Hematopoietic multipotent progenitor cell treated with erythropoietin and hydrocortisone succinate and interleukin-3 and kit ligand, for 15 days (in vitro differentiated cells): ENCODE measurements at places on chromosomes 4 and X.
A peak's percentile ranks its signal among the peaks of the same experiment; 100 is the strongest.

- DNase-seq = no peak
These were observed 1264.7 kb downstream of the PCDH7 start for GRCh38 chr4:31984872-31985271.

- no peak for DNase-seq
These were observed 111.0 kb downstream of the DHX15 start for GRCh38 chr4:24473309-24473721.

GRCh38 chr4:140777386-140777785 lies 21.2 kb upstream of the TBC1D9 start:
- no peak for DNase-seq

GRCh38 chr4:118290951-118291350 lies 61.9 kb downstream of the PRSS12 start:
- no peak for DNase-seq

DNA sequence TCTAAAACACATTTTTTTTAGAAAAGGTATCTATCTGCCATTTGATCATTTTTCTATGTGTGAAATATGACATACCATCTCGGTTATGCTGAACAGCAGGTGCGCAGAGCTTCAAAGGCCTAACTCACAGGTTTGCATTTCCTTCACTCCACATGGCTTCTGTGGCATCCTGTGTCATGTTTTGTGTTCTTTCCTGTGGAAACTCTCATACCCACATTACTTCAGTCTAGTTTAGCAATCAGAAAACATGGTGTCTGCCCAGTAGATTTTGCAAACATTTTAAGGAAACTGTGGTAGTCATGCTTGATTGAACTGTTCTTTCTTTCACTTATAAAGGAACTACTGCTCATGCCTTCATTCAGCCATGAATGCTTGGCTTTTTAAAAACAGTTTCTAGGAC lies 11.3 kb upstream of the ARAP2 start:
- DNase-seq = no peak

- no peak for DNase-seq
These were observed 15.8 kb upstream of the GYPE start for GRCh38 chr4:143921181-143921580.

DNA sequence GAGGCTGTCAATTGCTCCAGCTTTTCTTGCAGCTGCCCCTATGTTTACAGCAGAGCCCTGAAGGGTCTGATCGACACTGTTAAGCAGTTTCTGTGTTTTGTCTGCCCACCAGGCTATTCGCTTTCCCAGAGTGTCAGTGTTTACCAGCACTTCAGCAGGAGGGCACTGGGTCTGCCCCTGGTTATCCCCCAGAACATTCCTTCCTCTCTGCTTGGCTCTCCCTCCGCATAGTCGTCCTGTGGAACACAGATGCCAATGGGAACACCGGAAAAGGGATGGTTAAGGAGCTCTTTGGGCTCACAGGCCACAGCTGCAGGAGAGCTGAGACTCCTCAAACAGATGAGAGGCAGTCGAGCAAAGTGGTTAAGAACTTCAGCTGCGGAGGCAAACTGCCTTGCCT lies 71.3 kb upstream of the FBXW7 start:
- DNase-seq = no peak

DNA sequence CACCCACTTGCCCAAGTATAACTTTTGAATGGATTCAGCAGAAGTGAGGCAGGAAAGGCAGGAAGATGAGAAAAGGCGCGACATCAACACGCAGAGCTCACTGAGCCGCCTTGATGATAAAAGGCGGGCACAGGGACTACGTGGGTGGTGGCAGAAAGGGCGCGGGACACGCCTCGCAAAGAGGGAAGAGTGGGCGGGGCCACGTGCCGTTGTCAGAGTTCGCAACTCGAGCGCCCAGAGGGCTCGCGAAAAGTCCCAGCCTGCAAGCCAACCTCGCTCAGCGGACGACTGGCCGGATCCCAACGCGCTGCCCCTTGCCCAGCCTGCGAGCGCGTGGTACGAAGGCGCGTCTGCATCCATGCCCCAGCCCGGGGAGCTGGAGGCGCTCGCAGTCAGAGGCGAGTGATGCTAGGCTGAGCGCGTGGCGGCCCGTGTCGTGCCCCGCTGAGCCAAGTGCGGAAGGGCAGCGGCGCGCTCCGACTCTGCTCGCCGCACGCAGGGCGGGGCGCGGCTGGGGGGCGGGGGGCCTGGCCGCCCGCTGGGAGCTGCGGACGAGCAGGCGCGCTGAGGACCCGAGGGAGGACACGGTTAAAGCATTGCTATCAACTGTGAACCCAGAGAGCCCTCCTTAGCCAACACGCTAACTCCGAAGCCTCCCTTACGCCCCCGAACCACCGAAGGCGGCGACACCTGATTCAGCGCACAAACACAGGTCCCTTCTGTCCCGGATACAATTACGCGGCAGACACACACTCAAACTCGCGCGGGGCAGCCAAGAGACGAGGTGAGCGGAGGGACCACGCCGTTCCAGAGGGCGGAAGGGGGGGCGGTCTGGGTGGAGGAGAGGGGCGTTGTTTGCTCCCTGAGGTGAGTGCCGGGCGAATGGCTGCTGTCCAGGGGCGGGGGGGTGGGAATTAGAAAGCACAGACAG lies at the start of gene UGT8:
Gene UGT8 (plus strand): TSS at position 617 of the 931 bp plus-strand sequence. CDS start 24,074 bp downstream, outside the sequence.
- no peak for DNase-seq

DNA sequence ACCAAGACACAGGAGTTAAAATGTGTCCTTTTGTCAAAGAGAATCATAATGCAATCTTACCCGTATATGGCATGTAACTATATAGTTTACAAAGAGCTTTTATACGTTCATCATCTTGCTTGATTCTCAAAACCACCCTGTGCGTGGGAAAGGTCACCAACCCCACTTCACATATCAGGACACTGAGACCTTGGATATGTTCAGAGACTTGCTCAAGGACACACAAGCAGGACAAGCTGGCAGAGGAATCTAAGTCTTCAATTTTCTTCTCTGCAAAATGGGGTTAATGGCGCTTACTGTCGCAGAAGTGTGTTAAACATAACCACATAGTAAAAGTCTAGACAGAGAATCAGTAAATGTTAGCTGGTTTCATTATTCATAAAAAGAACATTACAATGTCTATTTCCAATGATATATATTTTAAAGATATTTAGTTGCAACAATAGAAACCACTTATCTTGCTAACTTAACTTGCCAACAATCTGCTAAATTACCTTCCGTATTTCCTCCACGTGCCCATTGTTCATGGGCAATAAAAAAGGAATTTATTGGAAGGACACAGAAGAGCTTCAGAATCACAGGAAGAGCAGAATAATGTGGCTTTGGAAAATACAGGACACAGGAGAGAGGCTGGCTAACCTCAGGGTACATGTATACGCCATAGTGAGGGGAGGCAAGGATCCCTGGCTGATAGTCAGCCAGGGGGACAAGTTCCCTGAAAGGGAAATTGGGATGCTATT lies 64.6 kb upstream of the TAPT1 start:
- DNase-seq = no peak

- DNase-seq = no peak
These were observed 25.2 kb upstream of the SMIM20 start for GRCh38 chr4:25888781-25889180.

GRCh38 chr4:4412641-4413372 lies 25.9 kb downstream of the NSG1 start:
- DNase-seq = no peak

DNA sequence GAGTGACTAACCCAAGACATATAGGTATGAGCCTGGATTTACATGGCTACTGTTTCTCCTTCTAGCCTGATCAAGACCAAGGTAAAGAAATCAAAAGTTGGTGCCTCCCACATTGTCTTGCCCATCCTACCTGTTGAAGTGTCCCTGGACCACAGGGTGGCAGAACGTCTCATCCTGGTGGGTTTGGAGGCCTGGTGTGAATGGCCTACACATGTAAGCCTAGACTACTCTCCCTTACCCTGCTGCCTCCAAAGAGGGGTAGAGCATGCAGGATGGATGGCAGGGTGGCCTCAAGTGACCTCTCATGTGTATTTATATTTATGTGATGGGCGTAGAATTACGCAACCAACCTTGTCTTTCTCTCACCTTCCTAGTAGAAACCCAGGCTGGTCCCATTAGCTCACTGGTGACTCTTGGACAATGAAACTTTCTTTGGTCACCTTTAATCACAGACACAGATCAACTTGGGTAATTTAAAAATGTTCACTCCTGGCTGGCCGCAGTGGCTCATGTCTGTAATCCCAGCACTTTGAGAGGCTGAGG lies 73.3 kb upstream of the SOD3 start:
- no peak for DNase-seq

GRCh38 chrX:67604979-67605703 lies 61.3 kb downstream of the AR start:
- DNase-seq = no peak

- DNase-seq = no peak
These were observed 13.2 kb downstream of the FRMD7 start for GRCh38 chrX:132114607-132115006.

DNA sequence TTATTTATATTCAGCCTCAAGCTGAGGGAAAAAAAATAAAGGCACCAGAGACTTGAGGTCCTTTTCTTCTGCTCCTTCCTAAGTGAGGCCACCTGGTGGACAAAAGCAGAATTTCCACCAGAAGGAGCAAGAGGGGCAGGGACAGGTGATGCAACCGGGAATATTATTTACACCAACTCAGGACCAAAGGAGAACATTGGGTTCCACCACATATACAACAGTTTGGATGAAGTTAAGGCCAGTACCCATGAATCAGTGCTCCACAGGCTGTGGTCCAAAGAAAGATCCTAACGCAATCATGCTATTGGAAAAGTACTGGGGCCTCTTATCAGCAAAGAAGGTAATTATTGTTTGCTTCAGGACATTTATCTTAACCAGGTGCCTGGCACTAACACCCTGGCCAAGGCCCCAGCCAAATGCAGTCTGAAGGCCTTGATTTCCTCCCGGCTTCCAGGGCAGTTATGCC lies 57.4 kb downstream of the TSC22D3 start:
- DNase-seq = peak; percentile 78

GRCh38 chr4:177239878-177240277 lies 69.8 kb upstream of the NEIL3 start:
- no peak for DNase-seq

DNA sequence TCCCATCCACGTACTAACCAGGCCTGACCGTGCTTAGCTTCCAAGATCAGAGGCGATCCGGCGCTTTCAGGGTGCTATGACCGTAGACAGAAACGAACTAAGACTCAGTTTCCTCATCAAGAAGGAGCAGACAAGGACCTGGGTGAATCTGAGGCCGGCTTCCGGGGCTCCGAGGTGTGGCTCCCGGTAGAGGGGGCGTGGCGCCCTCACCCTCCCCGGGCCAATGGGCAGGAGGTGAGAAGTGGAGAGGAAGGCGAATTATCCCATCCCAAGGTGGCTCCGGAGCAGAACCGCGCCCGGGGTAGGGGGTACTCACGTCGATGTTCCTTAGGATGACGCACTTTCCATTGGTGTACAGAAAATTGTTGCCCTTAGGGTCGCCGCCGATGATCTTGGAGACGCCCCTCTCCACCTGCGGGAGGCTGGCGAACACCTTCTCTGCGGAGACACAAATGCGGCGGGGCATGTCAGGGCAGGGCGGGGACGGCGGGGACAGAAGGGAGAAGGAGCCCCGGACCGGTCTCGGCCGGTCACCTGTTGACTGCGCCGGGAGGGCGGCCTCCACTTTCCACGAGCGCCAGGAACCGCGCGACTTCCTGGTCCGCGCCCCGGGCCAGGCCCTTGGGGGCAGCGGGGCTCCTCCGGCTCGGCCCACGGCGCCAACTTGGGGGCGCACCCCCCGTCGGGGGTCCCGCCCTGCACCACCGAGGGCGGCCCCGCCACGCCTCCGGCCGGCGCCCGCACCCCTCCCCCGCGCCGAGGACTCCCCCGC lies 616 bp downstream of the WDR1 start:
- peak; percentile 54 for DNase-seq

DNA sequence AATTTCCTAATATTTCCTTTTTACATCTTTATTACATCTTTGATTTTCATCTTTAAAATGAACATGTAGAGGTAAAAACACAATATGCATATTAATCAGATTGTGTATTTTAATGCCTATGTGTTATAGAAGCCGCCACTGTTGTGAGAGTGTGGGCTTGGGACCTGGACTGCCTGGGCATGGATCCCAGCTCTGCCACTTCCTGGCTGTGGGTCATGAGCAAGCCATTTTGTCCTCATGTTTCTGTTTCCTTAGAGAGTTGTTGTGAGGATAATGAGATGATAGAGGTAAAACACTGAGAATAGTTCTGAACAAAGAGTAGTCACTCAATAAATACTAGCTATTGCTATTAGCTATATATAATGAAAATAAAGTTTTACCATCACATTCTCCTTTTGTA lies 38.4 kb upstream of the SCOC start:
- no peak for DNase-seq

DNA sequence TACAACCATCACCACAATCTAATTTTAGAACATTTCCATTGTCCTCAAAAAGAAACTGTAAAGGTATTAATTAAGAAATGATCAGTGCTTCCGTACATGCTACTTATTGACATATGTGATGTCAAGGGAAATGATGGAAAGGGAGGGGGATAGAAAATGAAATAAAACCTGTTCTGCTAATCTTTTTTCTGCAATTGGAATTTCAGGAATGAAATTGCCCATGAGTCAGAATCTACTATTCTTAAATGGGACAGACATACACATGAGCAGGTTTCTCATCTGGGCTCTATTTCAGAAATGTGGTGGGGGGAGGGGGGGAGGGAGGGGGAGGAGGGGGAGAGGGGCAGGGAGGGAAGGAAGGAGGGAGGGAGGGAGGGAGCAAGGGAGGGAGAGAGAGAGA lies 91.0 kb downstream of the SHROOM4 start:
- DNase-seq = no peak

DNA sequence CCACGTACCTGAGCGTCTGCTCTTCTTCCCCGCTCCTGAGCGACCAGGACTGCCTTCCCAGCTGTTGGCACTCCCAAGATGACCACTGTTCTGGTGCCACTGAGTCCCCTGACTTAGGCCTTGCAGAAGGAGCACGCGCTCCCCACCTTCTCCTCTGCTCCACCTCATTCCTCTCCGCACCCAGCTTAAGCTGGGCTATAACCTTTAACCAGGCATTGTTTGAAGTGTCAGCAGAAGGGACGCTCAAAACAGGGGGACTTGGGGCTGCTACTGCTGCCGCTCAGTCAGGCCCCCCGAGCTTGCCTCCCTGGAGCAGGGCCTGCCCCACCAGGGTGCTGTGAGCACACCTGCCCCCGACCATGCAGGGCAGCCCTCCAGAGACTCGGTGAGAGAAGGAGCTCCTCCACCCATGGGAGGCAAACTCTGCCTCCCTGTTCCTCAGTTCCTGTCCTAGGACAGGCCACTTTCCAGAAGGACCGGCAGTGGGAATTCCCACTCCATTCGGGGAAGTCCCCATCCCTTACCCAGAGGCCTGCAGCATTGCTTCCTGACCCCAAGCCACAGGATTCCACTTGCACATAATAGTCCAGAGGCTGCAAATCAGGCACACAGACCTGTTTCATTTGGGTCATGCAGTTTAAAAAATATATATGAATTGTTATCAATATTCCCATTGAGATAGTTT lies 99.7 kb upstream of the ENPP6 start:
- no peak for DNase-seq

GRCh38 chr4:174119830-174120229 lies 163.6 kb downstream of the FBXO8 start:
- no peak for DNase-seq

- DNase-seq = no peak
These were observed 13.9 kb downstream of the FTSJ1 start for GRCh38 chrX:48489892-48490291.
